Cortex of kidney (tissue), 1 donor: ENCODE measurements at places on chromosomes 3 and 15.

DNA sequence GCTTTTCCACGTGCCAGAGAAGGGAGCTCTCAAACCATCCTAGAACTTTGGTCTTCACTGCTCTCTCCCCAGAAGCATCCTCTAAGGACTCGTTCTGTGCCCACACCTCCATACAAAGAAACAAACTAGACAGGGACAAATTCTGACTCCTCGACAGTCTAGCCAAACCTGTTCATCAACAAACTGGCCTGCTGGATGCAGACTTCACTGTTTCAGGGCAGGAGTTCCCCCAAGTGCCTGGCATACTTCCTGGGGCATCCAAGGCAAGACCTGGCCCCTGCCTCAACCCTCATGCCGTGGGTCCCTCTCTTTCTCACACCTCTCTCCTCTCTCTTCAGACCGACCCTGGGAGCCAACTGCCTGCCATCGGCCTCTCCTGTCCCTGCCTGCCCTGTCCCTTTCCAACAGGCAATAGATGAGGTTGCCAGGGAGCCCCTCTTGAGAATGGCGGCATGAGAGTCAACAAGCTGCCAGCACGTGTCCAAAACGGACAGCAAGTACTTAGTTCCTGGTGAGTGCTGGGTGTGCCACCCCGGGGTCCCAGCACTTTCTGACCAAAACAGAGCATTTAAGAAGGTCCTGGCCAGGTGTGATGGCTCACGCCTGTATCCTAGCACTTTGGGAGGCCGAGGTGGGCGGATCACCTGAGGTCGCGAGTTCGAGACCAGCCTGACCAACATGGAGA is 79.1 kb upstream of the HES1 start:
- DNase-seq: no peak

- no peak for DNase-seq
Observed at GRCh38 chr3:194723846-194724618, 38.3 kb downstream of the FAM43A start.

- no peak for DNase-seq
Observed at GRCh38 chr15:65222891-65223290, 11.6 kb upstream of the CILP start.

DNA sequence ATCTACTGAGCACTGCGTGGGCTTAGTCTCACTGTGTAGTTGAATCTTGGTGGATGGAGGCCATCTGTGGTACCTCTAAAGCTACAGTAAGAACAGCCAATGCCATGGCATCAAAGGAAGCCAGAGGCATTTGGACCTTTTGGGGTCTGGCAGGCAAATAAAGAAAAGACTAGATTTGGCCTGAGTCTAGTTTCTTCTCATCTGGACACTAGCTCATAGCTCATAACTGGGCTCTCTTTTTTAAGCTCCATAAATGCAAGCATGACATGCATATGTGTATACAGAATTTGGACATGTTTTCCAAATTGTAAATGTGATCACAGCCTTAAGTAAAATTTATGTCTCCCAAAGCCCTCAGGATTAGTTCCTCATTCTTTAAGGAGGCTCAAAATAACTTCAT is 107.5 kb downstream of the CNTN6 start:
- no peak for DNase-seq

DNA sequence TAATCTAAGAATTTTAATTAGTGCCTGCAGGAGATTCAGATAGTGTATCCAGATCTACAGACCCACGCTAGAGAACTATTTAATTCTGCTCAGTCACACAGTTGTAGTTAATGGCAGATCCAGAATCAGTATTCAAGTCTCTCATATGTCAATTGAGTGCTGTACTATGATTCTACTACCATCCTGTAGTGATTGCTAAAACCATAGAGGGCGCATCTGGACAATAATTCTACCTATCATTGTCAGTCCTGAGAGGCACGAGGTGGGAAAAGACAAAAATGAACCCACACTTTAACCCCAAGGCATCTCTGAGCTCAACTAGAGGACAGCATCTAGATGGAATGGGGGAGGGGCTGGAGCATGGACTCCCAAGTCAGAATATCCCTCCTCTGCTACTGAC is 22.7 kb downstream of the DHX36 start:
- DNase-seq: no peak

DNA sequence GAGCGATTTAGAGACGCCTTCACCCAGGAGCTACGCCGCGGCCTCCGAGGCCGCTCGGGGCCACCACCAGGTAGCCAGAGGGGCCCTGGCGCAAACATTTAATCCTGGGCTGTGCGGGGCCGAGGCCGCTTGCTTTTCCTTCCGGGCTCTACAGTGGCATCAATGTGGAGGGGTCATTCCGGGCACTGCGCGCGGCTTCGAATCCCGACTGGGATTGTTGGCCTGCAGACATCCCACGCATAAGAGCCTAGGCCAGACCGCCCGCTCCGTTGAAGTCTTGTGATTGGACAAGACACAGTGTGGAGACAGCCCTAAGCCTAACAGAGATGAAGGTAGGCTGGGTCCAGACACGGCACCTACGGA is 568 bp upstream of the NCBP2 start:
- no peak for DNase-seq

- DNase-seq: no peak
Observed at GRCh38 chr15:72197041-72197459, 537 bp downstream of the GRAMD2A start.

- DNase-seq: no peak
Observed at GRCh38 chr3:134823679-134824078, 28.6 kb downstream of the EPHB1 start.
